ENCODE measurements at places on chromosomes 11 and 22. TPM values are rescaled to one million over a fixed set of nuclear protein-coding genes. Genes with fewer than 3 reads are reported as not detected.

DNA sequence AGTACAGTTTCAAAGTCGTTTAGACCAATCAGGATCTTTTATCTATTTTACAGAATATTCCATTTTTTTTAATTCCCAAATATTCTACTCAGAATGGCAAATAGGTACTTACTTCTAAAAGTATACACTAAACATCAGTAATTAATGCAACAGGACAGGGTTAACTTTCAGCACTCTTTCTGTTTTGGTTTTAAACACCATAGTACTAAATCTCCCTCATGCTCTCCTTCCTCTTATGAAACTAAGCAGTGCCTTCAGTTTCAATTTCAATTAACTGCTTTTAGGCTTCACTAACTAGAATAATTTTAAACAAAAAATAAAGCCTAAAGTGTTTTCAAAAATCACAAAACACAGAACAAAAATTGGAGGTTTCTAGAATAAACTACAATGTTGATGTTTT, 57.9 kb downstream of the NOX4 start:
- no peak for DNase-seq

DNA sequence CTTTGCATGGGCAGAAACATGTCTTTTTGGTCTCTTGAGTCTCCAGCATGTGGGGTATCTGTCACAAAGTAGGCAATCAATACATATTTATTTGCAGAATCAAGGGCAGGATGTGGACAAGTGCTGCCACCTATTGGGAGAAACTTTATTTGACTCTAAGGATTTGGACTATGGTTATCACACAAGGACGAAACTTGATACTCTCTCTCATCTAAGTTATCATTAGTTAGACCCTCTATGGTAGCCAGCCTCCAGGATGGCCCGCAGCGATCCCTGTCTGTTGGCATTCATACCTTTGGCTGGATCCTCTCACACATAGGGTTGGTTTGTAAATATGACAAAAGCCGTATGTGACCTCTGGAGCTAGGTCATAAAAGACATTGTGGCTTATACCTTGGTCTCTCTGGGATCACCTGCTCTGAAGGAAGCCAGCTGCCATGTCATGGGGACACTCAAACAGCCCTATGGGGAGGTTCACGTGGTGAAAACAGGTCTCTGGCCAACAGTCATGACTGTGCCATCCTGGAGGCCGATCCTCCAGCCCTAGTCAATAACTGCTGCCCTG, 1.1 kb upstream of the FBXO7 start:
- peak; percentile 55 for DNase-seq

- no peak for DNase-seq
These were observed 6.4 kb downstream of the RCE1 start for GRCh38 chr11:66849501-66850234.

GRCh38 chr11:72985645-72986044, 156.5 kb downstream of the FCHSD2 start:
- no peak for DNase-seq

- no peak for DNase-seq
These were observed 42.7 kb upstream of the FAM181B start for GRCh38 chr11:82776377-82776776.

GNAZ gene
- 4.7 TPM for polyA plus RNA-seq

SPDYC gene
- polyA plus RNA-seq = not detected

- no peak for DNase-seq
These were observed 700 bp upstream of the STX3 start for GRCh38 chr11:59754494-59754858.

DNA sequence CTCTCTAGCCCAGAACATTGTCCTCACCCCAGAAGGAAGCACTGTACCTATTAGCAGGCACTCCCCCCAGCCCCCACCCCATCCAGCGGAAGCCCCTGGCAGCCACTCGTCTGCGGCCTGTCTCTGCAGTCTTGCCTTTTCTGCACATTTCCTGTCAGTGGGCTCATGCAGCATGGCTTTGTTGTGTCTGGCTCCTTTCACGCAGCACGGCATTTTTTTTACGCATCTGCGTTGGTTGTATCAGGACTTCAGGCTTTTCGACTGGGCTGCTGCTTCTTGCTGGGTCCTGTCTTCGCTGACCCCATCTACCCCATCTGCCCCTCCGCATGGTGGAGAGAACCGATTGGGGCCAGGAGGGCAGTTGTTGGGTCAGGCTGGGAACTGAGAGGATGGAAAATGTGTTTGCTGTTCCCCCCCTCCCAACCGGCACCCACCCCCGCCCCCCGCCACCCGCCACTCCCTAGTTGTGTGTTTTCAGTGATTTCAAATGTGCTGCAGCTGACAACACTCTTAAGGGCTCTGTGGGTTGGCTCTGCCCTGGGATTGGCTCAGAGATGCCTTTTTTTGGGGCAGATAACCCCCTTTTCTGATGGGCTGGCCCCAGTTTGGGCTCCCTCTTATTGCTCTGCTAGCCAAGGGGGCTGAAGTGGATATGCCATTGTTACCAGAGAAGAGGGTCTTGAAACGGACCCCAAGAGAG, 110.0 kb downstream of the KIAA1671 start:
- DNase-seq = no peak

DNA sequence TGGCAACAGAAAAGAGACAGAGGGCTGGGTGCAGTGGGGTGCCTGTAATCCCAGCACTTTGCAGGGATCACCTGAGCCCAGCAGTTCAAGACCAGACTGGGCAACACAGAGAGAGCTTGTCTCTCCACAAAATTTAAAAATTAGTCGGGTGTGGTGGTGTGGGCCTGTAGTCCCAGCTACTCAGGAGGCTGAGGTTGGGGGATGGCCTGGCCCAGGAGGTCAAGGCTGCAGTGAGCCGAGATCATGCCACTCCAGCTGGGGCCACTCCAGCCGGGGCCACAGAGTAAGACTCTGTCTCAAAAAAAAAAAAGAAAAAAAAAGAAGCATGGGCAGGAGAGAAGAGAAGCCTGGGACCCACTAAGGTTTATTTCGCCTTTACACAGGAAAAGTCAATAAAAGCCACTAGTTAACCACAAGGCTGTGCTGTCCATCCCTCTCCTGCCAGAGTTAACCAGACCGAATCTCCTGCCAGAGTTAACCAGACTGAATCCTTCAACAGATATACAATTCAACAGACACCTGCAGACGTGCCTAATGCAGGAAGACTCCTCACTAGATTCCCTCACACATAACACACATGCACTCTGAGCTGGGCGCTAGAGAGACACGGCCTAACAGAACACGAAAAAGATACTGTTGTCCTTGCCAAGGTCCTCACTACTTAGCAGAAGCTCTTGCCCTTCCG, 29.8 kb downstream of the MICAL3 start:
- no peak for DNase-seq

GRCh38 chr22:33057363-33057995, 702 bp downstream of the SYN3 start:
- DNase-seq = no peak

DNA sequence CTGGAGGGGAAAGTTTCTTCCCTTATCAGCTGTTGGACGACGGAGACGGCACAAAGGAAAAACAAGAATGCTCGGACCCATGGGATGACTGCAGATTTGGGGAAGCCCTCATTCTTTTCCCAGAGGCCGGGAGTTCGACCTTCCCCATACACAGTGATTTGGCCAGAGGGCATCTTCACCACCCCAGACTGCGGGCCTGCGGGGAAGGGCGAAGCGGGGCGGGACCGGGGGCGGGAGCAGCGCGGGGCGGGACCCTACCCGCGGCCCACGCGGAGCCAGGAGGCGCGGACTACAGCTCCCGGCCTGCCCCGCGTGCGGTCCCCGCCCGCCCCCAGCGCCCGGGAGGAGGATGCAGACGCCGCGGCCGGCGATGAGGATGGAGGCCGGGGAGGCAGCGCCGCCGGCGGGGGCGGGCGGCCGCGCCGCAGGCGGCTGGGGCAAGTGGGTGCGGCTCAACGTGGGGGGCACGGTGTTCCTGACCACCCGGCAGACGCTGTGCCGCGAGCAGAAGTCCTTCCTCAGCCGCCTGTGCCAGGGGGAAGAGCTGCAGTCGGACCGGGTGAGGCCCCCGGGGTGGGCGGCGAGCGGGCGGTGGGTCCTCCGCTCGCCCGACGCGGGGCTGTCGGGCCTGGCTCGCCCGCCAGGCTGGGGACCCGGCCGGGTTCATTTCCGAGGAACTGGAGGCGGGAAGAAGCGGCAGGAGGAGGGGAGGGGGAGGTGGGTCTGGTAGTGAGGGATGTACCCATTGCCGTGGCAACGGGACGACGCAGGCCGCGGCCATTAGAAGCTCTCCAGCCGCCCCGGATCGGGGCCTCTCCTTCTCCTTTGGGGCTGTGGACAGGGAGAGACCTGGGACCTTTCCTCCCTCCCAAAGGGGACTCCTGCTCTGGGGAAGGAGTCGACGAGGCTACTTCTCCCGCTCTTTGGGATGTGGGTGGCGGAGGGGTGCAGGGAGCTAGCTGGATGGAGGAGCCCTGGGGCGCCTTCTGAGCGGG, at the start of gene KCTD17:
TSS of gene KCTD17 (plus strand) at position 352 of the 995 bp plus-strand sequence. CDS start at position 371, 19 bp downstream.
- peak; percentile 57 for DNase-seq

- DNase-seq = no peak
These were observed 16.4 kb upstream of the EP300 start for GRCh38 chr22:41075946-41076345.

DNA sequence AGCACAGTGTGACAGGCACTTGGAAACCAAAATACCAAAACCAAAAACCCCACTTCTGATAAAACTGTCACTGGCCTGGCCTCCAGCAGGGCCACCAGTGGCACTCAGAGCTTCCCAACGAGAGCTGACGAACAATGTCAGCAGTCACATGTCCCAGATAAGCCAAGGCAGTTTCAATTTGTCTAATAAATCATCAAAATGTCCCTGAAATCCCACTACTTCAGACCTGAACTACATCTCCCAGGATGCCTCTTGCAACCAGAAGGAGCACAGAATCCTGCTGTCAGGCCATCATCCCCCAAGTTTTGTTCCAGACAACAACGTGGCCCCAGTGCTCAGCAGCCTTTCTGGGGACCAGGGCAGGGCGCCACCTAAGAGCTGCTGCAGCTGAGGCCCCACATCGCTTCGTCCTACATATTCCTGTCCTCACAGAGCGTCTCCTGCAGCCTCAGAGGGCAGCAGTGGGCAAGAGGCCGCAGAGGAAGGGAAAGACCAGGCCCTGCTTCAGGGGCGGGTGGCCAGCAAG, 25.1 kb downstream of the LRFN4 start:
- DNase-seq = no peak

DEPDC7 gene
- polyA plus RNA-seq = 8.6 TPM

GRCh38 chr11:41175304-41175972, 284.0 kb downstream of the LRRC4C start:
- DNase-seq = no peak

HEPHL1 gene
- polyA plus RNA-seq = 0.33 TPM

DNA sequence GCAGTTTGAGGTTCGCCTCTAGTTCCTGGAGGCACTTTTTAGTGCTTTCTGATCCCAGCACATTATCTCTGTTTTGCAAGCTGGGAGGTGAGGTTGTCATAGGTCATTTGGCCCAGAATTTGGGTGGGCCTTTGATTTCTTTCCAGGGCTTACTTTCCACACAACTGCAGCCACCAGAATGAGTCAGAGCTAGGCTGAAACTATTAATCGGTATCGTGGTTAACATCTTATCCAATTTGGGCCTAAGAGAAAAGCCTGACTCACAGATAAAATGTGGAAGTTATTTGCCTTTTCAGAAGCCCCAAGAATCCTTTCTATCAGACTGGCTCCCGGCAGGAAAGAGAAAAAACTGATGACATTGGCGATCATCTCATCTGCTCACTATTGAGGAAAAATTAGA, 166.4 kb downstream of the KIRREL3 start:
- DNase-seq = no peak

CATSPERZ gene
- polyA plus RNA-seq = not detected

DNA sequence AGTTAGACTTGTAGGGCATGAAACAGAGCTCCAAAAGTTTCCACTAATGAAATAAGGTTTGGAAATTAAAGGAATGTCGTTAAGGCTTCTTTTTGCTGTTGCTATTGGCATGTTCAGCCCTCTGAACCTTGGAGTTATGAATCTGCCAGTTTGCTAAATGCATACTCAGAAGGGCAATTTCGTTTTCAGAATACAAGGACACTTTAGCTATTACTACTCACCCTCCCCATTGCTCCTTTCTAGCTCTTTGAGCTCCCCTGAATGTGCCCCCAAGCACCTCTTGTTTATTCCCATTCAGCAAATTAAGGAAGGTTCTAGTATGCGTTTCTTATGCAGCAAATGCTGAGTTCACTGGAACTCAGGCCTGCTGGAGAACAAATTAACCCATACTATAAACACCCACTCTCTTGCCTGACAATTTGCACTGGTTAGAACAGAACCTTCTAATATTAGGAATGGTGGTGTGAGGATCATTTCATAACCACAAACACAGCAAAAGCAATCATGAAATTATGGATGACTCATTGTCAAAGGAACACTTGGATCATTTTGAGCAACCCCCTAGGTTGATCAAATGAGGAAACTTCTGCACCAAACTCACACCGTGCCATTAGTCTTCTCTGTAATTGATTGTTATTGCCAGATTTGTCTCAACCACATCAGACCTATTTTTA, 26.2 kb upstream of the LIN7C start:
- DNase-seq = no peak

PRODH gene
- 11.9 TPM for polyA plus RNA-seq

IL17REL gene
- 0.08 TPM for polyA plus RNA-seq

DNA sequence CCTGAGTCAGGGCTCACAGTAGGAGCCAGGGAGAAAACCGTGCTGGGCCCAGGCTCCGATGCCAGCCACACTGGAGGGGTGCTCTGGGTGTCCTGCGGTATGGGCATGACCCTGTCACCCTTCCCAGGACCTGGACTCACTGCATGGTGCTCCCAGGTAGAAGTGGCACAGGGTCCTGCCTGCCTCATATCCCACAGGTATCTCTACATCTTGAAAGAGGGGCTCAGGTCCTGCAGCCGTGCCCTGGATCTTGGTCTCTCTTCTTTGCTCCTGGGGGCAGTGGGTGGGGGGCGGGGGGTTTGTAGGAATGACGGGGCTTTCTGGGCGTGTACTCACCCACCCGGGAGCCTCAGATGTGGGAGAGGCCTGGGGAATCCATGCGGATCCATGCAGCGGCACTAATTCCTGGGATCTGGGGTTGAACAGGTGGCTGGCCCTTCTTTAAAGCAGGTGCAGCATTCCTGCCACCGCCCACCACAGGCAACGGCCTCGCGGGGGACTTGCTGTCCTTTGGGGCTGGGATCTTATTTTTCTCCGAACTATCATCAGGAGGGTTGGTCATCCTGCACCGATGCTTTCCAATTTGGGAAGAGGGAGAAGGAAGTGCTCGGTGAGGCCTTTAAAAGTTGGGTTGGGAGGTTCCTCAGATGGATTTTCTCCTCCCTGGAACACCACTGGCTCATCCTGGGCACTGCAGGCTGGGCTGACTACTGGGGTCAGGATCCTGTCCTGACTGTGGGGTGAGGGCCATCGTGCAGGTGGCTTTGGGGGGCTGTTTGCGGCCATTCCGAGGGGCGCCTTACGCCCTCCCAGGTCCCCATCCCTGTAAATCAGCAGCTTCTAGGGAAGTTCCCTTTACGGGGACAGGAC, 886.4 kb downstream of the BRD1 start:
- no peak for DNase-seq

TXN2 gene
- polyA plus RNA-seq = 110 TPM

ABCC8 gene
- 1.2 TPM for polyA plus RNA-seq

DNA sequence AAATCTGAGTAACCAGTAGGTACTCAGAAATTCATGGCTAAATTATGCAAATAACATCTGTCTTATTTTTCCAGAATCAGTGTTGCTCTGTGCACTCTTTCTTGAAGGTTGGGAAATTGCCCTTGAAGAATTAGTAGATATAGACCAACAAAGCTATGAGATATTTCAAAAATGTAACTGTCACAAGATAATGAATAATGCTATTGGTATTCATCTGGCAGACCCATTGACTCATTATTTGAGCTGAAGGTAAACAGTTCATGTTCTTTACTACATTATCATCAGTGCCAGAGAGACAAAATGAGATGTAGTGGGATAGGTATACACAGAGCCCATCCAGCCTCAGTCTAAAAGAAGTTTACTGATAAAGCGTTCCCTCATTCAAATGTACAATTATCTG, 274.7 kb downstream of the CASP12 start:
- DNase-seq = no peak

RTN4RL2 gene
- polyA plus RNA-seq = 2.5 TPM

GRCh38 chr11:112852143-112852866, 108.9 kb upstream of the NCAM1 start:
- no peak for DNase-seq
